Activated CD8-positive, alpha-beta memory T cell treated with anti-CD3 and anti-CD28 coated beads, Interleukin-2, amount 10 ng/mL, durations not matched to agents 7 days and 5 days (primary cell): ENCODE measurements at places on chromosomes 7 and 10. TPM values are rescaled to one million over a fixed set of nuclear protein-coding genes. Genes with fewer than 3 reads are reported as not detected.
A peak's percentile ranks its signal among the peaks of the same experiment; 100 is the strongest.

SMO gene
- not detected for total RNA-seq

- H3K36me3 ChIP-seq, result no peaks in the 10 kb centered on the region
- H3K27ac ChIP-seq, result no peak overlapping the region
- DNase-seq, result no peak
- no peak overlapping the region for H3K4me3 ChIP-seq
- peaks cover 20% of the 10 kb centered on the region for H3K4me1 ChIP-seq
These were observed 148.8 kb upstream of the TNRC18 start for GRCh38 chr7:5572439-5572838.

- DNase-seq, result no peak
- no peaks in the 10 kb centered on the region for H3K36me3 ChIP-seq
- H3K4me1 ChIP-seq, result no peaks in the 10 kb centered on the region
These were observed 133.2 kb downstream of the CFAP58 start for GRCh38 chr10:104486803-104487202.

GRCh38 chr7:138208142-138208570, 131.9 kb downstream of the AKR1D1 start:
- no peak overlapping the region for H3K4me3 ChIP-seq
- no peak for DNase-seq
- H3K36me3 ChIP-seq, result no peaks in the 10 kb centered on the region
- H3K27ac ChIP-seq, result no peak overlapping the region

GRCh38 chr10:8316284-8316683, 261.8 kb downstream of the GATA3 start:
- peak overlapping the region; percentile 13 for H3K27ac ChIP-seq
- H3K4me1 ChIP-seq, result peaks cover 18% of the 10 kb centered on the region
- no peak for DNase-seq
- peaks cover 11% of the 10 kb centered on the region for H3K36me3 ChIP-seq
- H3K4me3 ChIP-seq, result no peak overlapping the region

DNA sequence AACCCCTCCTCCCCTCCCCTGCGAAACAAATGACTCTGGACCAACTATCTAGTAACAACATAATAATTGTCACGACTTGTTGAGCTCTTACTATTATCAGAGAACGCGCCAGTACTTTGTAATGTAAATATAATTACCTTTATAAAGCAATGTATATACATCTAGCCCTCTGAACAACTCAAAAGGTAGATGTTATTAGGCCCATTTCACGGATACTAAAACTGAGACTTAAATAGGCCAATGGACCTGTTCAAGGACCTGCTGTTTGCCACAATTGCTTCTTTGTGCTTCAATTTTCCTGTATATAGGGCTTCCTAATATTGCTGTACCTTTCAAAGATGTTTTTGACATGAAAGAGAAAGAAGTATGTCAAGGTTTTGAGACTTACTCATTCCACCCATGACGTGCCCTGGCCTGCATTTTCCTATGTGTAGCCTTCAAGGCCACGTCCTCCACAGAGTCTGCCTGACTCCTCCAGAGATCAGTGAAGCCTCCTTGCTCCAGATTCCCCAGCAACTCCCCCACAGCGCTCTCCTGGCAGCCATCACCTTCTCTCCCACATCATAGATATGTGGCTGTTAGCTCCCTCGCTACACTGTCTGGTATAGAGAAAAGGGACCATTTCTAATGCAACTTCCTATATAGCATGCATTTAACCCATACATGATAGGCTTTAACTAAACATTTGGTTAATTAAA, 156.6 kb downstream of the SKIDA1 start:
- H3K36me3 ChIP-seq, result no peaks in the 10 kb centered on the region
- no peak overlapping the region for H3K4me3 ChIP-seq
- no peak for DNase-seq
- H3K27ac ChIP-seq, result no peak overlapping the region
- peaks cover 7% of the 10 kb centered on the region for H3K4me1 ChIP-seq

DNA sequence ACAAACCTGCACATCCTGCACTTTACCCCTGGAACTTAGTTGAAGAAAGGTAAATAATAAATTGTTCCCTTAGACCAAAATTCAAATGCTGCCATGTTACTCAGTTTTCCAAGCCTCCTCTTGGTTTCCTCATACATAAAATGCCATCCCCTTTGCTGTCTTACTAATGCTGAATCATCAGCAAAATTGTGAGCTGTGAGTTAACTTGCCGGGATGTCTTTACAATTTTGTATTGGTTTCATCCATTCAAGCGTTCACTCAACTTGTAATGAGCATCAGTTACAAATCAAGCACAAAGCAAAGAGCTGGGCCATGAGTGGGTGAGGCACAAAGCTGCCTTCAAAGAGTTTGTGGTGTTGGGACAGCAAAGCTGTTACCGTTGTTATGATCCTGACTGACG, 395.8 kb upstream of the ZMIZ1 start:
- no peaks in the 10 kb centered on the region for H3K36me3 ChIP-seq
- no peak overlapping the region for H3K27ac ChIP-seq
- H3K4me1 ChIP-seq, result no peaks in the 10 kb centered on the region
- H3K27me3 ChIP-seq, result peaks cover 21% of the 10 kb centered on the region
- no peak for DNase-seq
- no peak overlapping the region for H3K4me3 ChIP-seq
